Activated CD8-positive, alpha-beta T cell treated with anti-CD3 and anti-CD28 coated beads, Interleukin-2, amount 10 ng/mL, durations not matched to agents 7 days and 5 days (primary cell): ENCODE measurements at places on chromosomes 16 and 17.
A peak's percentile ranks its signal among the peaks of the same experiment; 100 is the strongest.

- no peak for DNase-seq
Measured at GRCh38 chr16:3732171-3732570, 14.8 kb upstream of the TRAP1 start.

DNA sequence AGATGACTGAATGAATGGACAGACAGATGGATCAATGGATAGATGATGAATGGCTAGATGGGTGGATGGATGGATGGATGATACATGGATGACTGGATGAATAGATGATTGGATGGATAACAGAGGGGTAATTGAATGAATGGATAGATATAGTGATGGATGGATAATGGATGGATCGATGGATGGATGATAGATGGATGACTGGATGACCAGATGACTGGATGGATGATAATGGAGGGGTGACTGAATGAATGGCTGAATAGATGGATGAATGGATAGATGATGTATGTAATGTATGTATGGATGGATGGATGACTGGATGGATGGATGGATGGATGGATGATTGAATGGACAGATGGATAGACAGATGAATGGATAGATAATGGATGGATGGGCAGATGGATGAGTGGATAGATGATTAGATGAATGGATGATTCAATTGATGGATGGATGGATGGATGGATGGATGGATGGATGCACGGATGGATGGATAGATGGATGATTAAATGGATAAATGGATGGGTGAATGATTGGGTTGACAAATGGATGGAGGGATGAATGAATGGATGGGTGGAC lies 87.7 kb downstream of the CDYL2 start:
- DNase-seq = no peak

DNA sequence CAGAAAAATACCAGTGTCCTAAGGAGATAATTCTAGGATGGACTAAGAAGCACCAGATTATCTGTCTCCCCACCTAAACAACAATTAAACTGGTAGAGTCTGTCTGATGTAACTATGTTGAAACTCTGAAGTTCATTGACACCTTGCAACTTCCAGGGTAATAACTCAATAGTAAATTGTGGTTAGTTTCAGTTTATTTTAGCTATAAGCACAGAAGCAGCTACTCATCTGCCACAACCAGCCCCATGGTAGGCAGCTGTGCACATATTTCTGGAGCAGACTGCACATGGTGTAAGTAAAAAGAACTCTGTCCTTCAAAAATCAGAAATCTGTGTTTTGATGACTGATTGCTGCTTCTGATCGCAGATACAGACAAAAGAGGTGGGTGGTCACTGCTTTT lies 852.1 kb downstream of the CDH11 start:
- no peak for DNase-seq

DNA sequence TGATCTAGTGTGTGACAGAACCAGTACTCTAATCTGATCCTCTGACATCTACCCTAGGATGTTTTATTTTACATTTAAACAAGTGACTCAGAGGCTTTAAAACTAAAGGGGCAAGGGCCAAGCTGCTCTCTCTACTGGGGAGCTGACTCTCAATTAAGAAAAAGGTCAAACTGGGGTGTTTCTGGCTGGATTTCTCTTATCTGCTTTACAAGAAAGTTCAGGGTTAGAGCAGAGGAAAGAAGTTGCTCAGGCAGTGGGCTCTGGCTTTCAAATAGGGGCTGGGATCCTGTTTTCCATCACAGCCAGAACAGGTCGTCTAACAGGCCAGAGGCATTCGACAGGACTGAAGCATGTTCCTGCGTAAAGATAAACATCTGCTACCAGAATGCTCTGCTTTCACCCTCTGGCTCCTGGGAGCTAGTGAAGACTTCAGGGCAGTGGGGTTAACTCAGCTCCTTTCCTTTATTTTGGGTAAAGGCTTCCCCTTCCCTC lies 8.5 kb downstream of the MMP28 start:
- DNase-seq = no peak

DNA sequence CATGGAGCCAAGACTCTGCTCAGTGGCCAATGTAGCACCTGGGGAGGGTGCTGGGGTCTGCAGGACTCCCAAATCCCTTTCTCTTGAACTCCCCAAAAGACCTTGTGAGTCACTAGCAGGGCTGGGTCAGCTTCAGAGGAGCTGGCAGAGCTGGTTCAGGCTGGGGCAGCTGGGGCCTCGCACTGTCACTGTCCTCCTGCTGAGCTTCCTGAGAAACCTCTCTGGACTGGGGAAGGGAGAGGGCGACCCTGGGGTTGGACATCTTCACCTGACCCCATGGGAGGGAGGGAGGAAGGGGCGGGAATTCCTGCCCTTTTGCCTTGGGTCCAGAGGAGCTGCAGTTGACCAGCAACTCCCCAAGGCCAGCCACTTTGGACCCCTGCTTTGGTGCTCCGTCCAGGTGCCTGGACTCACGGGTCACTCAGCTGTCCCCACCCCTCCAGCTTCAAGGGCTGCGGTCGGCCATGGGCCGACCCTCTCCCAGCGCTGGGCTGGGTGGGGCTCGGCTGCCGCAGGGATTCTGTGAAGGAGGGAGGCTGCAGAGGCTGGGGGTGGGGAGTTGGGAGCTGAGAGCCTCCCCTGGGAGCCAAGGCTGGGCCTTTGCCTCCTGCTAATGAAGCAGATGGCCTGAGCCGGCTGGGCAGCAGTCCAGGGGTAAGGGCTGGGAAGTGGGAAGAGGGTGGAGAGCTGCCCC lies 9.2 kb downstream of the FMNL1 start:
- DNase-seq = no peak

DNA sequence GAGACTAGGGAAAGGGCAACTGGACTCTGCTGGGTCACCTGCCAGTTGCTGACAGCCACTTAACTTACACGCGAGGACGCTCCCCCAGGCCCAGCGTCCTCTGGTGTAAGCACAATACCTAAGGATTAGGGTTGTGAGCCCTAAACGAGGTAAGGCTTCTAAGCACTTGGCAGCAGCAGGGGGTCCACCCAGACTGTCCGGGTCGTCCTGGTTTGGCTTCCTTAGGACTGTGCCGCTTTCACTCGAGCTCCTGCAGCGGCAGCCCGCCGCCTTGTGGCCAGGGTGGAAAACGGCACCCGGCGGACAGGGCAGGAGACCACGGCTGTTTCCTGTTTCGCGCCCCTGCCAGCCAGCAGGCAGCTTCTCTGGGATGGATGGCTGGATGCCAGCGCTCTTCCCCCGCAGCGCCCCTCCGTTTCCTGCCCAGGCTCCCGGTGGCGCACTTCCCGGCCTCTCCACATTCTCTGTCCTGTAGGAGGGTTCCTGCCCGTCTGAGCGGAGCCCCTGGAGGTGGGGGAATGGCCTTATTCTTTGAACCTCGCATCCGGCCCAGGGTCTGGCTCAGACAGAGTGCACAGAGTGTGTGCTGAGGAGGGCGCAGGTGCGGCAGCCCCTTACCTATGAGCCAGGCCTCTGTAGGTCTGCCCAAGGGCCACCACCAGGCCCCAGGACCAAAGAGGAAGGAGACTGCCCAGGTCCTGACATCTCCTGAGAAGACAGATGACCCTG lies 47.0 kb upstream of the AMZ2 start:
- DNase-seq = peak; percentile 87

DNA sequence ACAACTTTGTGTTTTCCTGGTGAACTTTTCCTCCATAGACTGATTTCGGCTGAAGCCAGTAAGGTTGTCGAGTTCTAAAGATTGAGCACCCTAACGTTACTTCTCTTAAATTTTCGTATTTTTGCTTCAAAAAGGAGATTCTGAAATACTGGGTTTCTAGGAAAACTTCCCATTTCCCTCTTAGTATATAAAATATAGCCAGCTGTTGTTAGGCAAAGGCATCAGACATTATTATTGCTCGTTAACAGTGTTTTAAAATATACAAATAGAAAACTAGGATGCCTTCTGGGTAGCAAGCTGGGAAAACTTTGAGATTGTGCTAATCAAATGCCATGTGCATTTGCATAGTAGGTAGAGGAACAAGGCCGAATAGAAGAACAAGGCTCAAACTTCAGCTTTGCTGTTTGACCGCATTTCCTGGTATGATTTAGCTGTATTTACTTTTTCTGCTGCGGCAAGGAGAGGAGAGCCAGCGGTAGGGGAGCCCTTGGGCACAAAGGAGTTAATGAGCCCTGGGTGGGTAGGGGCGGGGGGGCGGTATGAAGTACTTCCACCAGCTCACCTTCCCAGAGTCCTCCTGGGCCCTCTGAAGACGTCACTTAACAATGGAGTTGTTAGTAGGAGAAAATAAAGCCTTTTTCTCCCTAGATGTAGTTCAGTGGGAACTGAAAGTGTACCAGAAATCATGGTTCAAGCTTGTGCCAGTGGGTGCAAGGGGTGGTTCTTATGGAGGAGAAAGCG lies 151.9 kb downstream of the MSI2 start:
- peak; percentile 72 for DNase-seq

GRCh38 chr16:886802-887731 lies 83.7 kb downstream of the LMF1 start:
- DNase-seq = no peak
